Activated T-helper 1 cell treated with anti-CD3 and anti-CD28 coated beads, Interleukin-12 subunit alpha, Interleukin-12 subunit beta, Interleukin-2, Interleukin-4 antibody, amounts not matched to agents 30 ng/mL and 10 ng/mL and 1 ng/mL, durations not matched to agents 14 hours and 24 hours and 36 hours (primary cell): ENCODE measurements at places on chromosomes 12 and 14.

- peak; percentile 79 for DNase-seq
Observed at GRCh38 chr14:105489542-105490266, 1.3 kb upstream of the TEDC1 start.

DNA sequence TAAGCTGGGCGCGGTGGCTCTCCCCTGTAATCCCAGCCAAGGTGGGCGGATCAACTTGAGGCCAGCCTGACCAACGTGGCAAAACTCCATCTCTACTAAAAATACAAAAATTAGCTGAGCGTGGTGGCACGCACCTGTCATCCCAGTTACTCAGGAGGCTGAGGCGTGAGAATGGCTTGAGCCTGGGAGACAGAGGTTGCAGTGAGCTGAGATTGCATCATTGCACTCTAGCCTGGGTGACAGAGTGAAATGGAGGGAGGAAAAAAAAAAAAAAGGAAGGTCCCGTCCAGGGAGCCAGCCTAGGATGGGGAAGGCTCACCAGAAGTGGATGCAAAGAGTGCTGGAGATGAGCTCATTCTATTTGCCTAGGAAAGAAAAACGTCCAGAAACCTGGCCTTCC is 1.9 kb upstream of the CD27 start:
- DNase-seq = no peak

- DNase-seq = no peak
Observed at GRCh38 chr14:44662250-44662891, 155.3 kb upstream of the FSCB start.

DNA sequence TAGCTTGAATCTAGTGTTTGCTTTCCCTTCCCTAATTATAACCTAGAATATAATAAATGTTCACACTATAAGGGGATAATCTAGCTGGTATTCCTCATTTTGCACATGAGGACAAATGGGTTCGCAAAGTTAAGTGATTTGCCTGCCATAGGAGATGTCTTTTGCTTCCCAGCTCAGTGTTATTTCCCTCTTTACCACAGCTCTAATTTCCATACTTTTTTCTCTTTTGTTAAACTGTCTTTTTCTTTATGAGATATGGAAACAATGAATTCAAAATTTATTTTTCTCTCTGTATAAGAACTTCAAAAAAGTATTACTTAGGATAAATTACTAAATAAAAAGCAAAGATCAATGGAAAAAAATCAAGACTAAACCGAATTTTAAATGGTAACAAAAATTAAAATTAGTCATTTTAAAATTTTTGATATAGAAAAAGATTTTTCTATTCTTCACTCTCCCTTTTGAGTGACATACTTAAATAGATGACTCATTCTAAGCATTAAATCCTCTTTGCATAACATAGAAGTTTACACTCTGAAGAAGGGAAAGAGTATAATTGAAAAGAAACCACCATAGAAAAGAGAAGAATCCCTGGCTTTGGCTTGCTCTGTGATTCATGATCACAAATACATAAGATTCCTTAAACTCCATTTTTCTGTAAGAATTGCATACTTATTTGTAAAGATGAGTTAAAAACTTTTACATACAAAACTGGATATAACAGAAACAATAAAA is 97.3 kb downstream of the INSM2 start:
- DNase-seq = no peak

DNA sequence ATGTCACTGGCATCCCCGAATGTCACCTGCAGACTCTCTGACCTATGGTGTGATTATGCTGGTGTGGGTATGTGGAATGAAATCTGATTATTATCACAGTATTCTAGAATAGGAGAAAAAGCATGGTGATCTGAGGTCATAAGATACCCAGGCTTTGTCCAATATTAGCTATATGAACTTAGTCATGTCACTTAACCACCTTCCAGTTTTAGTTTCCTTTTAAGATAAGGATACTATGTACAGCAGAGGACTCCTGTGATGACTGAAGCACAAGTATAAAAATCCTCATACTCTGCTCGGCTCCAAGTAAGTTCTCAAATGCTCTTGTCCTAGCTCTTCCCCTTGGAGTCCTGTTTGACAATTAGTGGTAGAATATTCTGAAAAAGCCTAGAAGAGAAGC is 2.8 kb downstream of the GNS start:
- DNase-seq = no peak

DNA sequence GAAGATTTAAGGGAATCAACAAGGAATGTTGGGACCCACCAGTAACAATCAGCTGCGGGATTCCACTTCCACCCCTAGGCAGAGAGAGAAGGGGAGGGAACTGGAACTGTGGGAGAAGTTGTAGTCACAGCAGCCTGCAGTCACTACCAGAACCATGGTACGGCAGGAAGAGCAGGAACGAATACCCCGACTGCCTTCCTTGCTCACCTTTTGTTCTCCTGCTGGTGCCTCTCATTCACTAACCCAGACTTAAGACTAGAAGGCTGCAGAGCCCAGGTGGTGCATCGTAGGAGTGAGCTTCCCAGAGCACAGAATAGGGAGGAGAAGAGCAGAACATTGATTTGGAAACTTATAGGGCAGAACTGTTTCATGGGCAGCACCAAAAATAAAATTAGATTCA is 154.2 kb downstream of the DYRK2 start:
- DNase-seq = no peak
